ENCODE measurements at places on chromosomes 2 and 18.

DNA sequence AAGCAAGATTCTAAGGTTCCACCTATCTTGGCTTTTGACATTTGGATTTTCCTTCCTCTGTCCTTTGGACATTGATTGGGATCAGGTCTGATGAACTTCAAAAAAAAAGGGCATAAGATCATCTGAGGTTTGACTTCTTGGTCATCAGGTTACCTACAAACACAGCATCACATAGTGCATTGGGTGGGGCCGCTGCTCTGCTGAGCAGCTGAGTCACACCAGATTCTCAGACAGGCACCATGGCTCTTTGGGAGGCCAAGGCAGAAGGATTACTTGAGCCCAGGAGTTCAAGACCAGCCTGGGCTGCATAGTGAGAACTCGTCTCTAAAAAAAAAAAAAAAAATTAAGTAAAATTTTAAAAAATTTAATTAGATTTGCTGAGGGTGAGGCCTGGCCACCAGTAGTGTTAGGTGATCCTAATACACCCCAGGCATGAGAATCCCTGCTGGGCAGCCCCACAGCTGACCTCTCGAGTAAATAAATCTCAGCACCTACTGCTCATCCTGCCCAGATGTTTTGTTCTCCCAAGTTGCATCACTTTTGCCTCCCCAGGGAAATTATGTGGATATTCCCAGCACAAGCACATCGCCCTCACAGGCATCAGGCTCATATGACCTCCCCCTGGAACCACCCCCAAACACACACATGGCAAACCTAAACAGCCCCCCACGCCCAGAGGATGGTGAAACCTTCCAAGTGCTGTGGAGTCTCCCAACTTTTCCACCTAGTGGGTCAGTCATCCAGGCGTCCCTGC lies 5.3 kb downstream of the MLPH start:
- no peak for DNase-seq

- no peak for DNase-seq
Observed at GRCh38 chr2:222750533-222750932, 79.1 kb downstream of the MOGAT1 start.

- no peak for DNase-seq
Observed at GRCh38 chr2:230870544-230871360, 6.0 kb downstream of the ITM2C start.

DNA sequence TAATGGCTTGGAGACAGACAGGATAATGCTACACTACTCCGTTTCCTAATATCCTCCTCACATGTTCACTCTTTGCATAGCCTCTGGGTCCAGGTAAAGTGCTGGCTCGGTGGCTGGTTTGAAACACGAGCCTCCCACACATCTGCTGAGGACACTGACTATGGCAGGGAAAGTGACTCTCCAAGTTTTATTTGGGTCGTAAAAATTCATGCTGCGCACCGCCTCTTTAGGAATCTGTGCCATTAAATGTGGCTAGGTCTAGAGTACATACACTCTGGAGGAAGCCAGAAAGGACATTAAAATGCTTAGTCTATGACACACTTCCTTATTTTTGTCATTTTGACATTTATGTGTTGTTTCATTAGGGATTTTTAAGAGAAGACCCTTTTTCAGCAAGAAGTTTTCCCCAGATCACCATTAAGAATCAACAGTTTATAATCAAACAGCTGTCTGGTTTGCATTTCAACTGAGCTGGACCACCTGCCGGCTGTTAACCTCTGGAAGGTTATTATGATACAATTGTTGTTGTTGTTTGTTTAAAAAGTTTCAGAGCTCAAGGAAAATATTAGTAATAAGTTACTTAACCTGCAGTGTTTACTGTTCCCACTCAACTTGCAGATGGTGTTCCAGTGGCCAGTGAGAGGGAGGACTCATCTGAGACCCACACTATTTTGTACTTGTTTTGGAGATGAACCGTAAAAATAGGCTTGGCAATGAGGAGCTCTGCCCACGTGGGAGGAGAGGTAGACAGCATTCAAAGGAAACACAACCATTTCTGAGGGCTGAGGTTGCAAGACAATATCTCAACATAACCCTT lies 443.3 kb upstream of the MEIS1 start:
- no peak for DNase-seq

- peak; percentile 10 for DNase-seq
Observed at GRCh38 chr2:128310094-128310716, 8.5 kb downstream of the HS6ST1 start.

GRCh38 chr2:55345064-55345463 lies 74.6 kb downstream of the CCDC88A start:
- DNase-seq, result no peak

DNA sequence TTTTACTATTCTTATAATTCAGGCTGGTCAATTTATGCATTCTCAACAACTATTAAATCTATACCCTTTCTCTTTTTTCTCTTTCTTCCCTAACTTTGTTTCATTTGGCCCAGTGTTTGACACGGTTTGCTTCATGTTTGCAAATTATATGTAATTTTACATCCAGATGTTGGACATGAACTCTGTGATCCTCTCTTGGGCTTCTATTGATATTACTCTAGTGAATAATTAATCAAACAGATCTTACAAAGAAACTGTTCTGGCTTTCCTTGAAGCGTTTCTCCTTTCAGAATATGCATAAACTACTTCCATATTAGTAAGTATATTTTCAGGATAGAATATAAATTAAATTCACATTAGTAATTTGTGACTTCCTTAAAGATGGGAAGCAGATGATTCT lies 225.1 kb upstream of the TMEFF2 start:
- DNase-seq, result no peak

All from posterior cingulate gyrus (tissue), 11 donors.